ENCODE measurements at places on chromosomes 12 and 14.

DNA sequence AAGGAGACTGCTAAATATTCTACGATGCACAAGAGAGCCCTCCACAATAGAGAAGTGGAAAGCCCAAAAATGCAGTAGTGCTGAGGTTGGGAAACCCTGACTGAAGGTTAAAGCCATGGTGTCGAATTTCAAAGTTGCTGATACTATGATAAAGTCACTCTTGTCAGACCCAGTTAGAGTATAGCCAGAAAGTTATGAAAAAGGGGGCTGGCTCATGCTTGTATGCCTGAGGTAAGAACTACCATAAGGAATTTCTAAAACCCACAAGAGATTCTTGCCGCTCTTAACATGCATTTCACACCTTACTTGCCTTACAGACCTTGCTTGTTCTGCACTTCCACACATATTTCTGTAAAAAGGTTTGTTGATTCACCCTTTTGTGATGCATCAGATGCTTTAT is 184.6 kb downstream of the SLC6A15 start:
- no peak for DNase-seq

DNA sequence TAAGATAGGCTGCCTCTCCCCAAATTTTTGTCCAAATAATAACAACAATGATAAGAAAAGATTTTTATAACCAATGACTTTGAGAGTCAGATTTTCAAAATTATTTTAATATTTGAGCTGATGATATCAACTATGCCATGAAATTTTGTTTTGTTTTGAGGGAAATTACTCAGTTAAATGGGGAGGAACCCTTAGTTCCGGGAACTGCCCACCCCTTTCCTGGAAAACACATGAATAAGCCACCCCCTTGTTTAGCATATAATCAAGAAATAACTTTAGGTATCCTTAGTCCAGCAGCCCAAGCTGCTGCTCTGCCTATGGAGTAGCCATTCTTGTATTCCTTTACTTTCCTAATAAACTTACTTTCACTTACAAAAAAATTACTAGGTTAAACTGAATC is 61.4 kb downstream of the HMGA2 start:
- DNase-seq, result no peak

GRCh38 chr12:107493135-107493494 is 192.5 kb upstream of the PWP1 start:
- no peak for DNase-seq

DNA sequence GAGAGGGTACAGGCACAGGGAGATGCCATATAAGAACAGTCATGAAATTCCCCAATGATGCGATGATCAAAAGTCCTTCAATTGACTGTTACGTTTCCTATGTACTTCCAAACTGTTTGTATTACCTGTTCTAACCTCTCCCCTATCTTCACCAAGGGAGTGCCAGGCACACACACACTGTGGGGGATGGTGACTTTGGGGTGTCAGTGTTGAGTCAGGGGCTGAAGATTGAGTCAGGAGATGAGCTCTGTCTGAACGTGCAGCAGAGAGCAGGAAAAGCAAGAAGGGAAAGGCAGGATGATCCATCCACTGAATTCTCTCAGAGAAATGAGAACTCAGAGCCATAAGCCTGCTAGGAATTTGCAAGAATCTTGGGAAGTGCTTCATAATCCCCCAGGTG is 153.4 kb downstream of the EFCAB11 start:
- no peak for DNase-seq

- no peak for DNase-seq
These were observed 483.2 kb downstream of the APAF1 start for GRCh38 chr12:99128246-99128802.

- DNase-seq, result no peak
These were observed 33.6 kb upstream of the PLEKHA5 start for GRCh38 chr12:19095756-19096480.

DNA sequence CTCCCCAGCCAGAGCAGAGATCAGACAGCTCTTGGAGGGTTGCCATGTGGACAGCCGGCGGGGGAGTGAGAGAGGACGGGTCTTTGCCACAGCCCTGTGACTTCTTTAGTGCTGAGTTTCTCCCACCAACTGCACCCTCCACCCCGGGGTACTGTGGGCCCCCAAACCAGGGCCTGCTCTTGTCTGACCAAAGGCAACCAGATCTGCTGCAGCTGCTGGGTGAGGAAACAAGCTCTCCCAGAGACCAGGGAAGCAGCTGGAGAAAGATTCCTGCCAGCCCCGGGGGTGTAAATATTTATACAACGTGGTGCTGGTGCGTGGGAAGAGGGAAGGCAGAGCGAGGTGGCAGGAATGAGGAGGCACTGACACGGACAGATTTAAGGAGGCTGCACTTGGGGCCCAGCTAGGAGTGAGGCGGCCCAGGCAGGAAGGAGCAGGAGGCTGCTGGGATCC is 14.3 kb upstream of the ZFP36L1 start:
- DNase-seq, result no peak

- no peak for DNase-seq
These were observed 10.9 kb upstream of the RIN3 start for GRCh38 chr14:92502541-92503286.

DNA sequence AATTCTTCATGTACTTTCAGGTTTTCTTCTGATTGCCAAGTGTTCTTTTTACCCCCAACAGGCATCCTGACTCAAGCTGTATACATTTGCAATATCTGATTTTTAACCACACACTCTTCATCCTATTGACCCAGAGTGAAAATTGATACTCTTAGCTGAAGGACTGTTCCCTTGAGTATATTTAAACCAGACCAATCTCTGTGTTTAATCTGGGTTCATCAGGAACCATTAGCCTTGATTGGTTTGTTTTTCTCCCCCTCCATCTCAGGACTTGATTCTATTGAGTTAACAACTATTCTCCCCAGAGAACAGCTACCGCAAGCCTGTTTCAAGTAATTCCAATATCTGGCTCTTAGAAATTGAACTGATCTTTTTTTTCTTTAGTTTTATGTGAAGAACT is 222.3 kb upstream of the NOVA1 start:
- DNase-seq, result no peak

DNA sequence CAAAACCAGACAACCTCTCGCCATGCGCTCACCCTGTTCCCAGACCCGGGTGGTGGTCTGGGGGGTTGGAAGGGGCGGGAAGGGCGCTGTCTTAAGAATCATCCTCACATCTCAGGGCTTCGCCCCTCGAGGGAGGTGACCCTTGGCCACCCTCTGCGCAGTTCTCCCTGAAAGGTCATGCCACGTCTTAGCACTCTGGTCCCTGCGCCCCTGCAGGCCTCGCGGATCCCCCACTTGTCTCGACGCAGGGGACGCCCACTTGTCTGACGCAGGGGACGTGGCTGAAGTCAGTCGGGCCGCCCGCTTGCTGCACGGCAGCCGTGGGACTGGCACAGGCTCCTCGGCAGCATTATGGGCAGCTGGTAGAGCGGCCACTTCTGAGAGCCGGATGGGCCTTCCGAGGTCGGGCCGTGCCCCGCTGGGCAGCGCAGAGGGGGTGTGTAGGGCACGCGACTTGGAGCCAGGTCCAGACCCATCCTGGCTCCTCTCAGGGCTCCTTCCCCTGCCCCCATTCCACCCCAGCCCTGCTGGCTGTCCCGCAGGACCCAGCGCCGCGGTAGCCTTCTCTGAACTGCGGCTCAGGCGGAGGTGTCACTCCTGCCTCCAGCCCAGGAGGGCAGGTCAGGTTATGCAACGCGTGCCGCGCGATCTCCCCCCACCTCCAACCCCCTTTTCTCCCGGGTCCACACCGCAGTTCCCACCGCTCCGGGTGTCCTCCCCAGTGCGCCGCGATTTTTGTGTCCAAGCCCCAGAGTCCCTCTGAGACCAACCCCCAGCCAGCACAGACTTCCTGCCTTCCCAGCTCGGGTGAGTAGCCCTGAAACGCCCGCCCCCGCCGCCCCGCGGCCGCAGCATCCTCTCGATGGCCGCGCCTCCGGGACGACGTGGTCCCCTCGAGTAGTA is 40.9 kb upstream of the CAPRIN2 start:
- peak; percentile 11 for DNase-seq

GRCh38 chr12:52415870-52416750 is 10.0 kb upstream of the KRT82 start:
- no peak for DNase-seq

DNA sequence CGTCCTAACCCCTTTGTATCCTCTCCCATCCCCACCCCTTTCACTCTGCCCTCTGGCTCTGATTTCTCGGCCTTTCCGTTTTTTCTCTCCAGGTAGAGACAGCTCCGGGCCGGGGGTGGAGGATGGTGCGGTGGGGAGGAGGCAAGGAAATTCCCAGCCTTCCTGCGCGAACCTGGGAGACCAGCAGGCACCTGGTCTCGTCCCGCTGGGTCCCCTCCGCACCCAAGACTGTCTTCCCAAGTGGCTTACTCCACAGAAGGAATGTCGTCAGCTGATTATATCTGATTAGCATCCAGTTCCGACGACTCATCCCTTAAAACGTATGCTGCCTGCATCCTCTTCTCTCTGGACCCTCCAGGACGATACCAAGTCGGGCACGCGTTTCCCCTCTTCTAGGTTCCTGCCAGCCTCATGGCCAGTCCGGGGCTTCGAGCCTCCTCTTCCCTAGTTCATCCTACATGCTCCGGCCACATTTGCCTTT is 42.2 kb upstream of the CAPRIN2 start:
- DNase-seq, result no peak

- DNase-seq, result no peak
These were observed 82.0 kb downstream of the DNAH10 start for GRCh38 chr12:123843912-123844748.

DNA sequence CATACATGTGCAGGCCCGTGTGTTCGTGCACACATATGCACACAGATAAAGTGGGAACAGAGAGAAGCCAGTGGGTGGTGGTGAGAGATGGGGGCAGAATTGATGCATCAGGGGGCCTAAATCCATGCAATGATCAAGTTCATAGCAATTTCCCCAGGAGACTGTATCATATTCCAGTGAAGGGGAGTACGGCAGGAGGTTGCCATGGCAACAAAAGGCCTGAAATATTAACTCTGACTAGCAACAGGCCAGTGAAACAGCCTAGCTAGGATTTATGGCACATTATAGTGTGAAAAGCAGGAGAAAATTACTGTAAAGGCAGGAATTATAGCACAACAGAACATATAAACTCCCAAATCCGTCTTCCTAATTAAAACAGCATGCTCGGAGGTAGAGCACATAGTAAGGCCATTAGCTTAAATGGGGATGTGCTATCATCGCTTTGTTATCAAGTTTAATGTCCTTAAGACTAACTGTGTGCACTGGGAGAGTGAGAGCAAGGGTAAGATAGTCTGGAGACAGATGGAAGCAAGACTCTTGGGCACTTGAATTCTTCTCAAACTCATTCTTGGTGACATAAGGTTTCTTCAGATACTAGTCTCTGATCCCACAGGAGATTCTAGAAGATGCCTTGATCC is 806.3 kb downstream of the DIO2 start:
- no peak for DNase-seq

DNA sequence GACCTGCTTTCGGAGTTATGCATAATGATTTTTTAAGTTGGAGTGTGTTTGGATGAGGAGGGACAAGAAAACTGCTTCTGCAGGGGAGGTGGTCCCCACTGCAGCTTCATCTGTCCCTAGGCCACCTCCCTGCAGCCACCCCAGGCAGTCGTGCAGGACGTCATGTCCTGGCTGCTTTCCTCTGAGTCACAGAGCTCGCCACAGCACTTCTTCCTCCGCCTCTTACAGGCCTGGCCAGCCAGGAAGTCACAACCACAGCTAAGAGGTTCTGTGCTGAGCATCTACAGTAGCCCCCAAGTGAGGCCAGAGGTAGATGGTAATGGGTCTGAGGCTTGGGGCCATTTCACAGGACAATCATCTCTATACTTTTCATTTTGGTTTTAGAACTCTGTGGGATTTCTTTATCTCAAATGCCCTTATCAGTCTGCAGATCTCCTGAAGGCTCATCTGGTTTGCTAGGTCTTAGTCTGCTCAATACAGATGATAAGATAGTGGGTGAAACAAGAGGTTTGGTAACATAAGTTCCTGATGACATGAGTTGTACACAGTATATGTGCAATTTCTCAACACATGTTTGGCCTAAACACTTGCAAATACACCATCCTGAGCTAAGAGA is 106.4 kb downstream of the ARF6 start:
- DNase-seq, result peak; percentile 65

DNA sequence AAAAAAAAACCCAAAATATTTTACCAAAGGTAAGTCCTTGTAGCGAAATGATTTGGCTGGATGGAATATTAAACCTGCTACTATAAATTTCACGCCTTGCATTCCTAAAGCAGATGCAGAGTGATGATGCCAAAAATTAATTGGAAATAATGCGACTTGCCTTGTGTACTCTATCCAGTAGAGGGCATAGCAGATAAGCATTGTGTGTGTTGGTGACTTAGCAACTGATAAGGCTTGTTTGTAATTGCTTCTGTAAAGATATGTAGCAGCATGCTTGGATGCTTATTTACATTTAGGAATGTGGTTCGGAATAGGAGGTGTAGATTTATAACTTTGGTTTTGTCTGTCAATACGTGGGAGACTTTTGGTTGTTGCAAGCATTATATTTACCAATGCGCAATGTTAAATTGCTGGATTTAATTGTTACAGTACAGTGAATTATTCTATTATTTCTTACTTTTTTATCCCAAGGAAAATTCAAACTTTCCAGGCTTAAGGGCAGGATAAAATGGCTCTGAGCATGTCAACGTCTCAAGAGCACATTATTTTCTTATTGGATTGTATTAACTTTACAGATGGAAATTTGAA is 80.5 kb downstream of the TMEM260 start:
- no peak for DNase-seq

DNA sequence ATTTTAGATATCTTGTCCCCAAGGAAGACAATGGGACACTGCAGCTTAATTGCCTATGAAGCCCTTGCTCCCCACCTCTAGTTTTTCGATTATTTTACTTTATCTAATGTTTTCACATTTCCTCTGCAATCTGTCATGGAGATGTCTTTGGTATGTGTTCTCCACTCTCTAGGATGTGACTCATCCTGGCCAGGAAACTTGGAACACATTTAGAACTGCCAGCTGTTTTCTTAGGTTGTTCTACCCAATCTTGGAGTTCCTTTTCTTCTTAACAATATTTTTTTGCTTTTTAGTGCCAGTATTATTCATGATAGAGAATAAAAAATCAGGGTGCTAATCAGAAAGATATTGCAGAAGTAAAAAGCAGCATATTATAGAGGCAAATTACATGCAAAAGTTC is 101.7 kb upstream of the CLEC14A start:
- DNase-seq, result no peak

DNA sequence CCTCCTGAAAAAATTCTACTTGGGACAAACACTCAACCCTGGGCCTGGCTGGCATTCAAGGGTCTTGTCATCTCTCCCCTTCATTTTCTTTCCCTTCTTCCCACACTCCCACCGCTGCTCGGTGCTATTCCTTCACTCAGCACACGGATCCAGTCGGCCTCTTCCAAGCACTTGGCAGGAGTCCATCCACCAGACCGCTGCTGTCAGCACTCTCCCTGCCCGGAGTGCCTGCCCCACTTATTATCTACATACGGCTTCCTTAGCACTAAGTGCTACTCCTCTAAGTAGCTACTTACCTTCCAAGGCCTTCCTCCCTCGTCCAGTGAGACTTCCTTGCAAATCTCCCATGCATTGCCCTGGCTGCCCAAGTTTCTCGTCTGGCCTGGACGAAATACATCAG is 29.8 kb downstream of the CALM1 start:
- DNase-seq, result no peak

Data from activated CD4-positive, alpha-beta T cell treated with anti-CD3 and anti-CD28 coated beads for 4 hours (primary cell).